Pulmonary artery endothelial cell (primary cell): ENCODE measurements at places on chromosomes 6 and 20. TPM values are rescaled to one million over a fixed set of nuclear protein-coding genes. Genes with fewer than 3 reads are reported as not detected.

GRCh38 chr6:170247178-170247701, 43.6 kb downstream of the DLL1 start:
- no peak for DNase-seq

DNA sequence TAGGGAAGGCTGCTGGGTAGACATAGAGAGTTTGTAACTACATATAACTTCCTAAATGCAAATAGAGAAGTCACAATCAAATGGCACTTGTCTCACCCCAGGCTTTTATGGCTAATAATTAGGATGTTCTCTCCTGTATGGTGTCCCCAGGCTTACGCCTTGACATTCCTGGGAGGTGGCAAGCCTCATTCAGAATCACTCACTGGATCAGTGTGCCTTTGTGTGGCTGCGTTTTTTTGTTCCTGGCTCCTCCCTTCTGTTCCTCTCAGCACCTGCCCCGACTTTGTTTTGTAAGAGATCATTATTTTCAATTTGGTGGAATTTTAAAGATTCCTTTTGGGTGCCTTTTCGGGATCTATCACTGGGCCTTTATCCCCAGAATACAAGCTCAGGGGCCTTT, 5.7 kb downstream of the LAMP5 start:
- no peak for DNase-seq

DNA sequence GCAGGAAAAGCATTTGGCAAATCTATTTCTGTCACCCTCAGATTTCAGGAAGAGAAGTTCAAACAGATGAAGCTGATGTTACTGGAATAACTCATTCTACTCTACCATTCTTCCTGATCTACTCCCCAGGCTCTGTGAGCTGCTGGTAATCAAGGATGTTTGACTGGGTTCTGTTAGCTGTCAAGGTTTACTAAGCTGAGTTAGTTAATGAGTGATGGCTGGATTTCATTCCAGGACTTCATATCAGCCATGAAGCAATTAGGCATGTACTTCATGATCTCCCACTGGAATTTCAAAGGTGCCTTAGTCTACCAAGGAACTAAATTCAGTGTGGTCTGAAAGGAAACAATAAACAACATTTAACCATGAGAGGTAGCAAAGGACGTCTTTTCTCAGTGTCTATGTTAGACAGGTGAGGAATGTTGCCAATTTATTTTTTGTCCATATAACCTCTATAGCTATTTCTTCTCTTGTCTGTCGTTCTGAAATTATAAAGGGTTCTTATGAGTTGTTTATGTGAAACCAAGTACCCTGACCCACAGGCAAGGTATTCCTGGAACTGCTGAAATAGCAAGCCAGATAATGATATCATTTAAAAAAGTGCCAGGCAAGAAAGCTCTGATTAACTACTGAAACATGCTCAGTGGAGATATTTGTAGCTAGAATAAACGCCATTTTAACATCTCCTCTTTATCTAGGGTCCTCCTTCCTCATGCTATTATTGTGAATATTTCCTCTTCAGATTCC, 112.9 kb downstream of the BACH2 start:
- no peak for DNase-seq

GRCh38 chr6:81371930-81372329, 380.6 kb downstream of the TENT5A start:
- no peak for DNase-seq

DNA sequence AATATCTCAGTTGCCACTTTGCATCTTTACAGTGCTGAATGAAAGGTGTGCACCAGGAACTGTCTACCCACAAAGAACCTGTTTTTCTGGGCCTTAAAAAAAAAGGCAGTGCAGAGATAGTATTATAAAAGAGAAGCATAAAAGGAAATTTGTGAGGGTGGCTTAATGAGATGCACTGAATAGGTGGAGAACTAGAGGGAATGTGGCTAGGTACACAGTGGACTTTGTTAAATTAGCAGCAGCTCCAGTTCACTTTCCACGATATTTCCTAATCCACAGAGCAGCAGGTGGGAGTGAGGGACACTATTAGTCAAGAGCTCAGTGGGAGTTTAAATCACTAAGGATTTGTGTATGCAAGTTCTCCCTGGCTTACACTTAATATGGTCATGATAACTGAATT, 38.8 kb downstream of the MAP7 start:
- DNase-seq, result no peak

DNA sequence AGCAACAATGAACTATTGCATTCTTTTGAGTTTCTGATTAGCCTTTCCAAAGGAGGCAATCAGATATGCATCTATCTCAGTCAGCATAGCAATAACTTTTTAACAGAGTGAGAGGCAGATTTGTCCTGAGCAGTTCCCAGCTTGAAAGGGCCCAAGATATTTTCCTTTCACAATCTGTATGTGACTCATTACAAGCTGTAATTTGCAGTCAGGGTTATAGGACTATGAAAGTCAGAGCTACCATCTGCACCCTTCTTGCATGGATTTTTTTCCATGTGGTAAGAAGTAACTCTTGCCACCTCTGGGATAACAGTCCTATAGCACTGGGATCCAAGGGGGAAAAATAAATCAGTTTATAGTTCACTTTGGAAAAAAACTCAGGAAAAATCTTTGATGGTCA, 318.2 kb upstream of the RGS17 start:
- no peak for DNase-seq

DNA sequence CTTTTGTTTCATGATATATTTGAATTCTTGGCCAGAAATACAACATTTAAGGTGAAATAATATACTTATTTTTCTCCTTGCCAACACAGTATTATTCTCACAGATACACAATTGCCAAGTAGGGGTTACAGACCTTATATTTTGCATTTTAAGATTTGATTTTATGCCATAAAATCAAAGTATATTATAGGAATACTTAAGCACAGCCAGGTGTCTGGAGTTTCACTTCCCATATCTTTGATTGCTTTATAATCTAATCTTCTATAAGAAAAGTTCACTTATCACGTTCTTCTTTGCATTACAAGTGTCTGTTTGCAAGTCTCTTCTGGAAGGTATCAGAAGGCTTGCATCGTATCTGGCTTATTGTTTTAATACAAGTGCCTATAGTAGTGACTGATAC, 327.7 kb upstream of the MANEA start:
- no peak for DNase-seq

DNA sequence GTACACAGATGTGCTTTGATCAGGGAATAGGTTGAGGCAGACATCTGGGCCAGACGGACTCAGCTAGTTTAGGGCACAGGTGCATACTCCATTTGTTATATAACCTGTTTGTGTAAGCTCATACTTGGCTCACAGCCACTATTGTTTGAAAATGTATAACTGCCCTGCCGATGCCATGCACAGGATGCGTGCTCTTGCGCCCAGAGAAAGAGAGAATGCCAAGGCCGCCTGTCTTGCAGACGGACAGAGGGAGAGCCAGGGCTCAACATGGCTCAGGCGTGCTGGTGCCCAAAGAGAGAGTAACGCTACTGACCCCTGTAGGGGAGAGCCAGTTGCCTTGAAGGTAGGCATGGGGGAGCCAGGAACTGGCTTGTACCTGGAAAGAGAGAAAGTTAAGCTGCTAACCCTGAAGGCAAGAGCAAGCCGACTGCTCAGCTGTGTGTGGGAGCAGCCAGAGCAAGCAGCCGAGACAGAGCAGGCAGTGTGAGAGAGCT, 57.7 kb downstream of the FAM229B start:
- DNase-seq, result no peak

DNA sequence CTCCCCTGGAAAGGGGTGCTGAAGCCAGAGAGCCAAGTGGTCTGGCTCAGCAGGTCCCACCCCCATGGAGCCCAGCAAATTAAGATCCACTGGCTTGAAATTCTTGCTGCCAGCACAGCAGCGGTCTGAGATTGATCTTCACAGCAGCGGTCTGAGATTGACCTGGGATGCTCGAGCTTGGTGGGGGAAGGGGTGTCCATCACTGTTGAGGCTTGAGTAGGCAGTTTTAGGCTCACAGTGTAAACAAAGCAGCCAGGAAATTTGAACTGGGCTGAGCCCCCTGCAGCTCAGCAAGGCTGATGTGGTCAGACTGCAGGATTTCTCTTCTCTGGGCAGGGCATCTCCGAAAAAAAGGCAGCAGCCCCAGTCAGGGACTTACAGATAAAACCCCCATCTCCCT, 41.3 kb upstream of the B3GAT2 start:
- DNase-seq, result no peak

DNA sequence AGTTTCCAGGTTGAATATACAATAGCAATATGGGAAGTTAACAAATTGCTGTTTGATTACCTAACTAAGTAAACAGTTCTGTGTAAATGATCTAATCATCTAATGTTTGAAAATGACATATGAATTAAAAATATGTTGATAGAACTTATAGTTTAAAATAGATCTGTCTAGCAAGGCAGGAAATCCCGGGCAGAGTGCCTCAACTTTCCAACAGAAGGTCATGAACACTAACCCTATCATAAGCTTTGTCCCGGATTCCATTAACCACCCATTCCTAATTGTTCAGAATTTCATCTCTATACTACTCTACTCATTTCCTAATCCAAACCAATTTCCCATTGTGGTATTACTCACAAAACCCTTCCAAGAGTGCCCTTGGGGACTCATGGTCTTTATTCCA, 10.2 kb downstream of the TAAR1 start:
- DNase-seq, result no peak

- no peak for DNase-seq
Observed at GRCh38 chr6:33297406-33297955, 1.3 kb downstream of the RGL2 start.

- DNase-seq, result no peak
Observed at GRCh38 chr6:106199331-106199730, 113.2 kb downstream of the PRDM1 start.

- no peak for DNase-seq
Observed at GRCh38 chr20:1508574-1508973, 17.4 kb upstream of the SIRPB2 start.

DNA sequence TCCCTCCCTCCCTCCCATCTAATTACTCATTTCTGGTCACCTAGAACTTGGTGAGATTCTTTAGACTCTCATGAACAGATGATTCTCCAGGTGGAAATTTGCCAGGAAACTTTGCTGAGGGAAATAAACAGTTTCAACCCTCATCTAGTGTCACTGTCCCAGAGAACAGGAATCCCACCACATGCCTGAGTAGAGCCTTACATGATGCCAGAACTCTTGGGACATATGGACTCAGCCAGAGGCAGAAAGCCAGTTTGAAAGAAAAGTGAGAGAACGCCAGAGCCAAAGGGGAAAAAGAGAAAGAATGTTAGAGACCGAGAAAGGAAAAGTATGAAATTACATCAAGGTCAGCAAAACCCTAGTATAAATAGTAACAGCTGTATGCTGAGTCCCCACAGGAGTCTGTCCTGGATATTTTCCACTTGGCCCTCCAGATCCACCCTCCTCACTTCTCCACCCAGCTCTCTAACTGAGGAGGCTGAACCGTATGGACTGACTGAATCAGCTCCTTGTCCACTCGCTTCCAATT, 127.5 kb upstream of the COL21A1 start:
- no peak for DNase-seq

DNA sequence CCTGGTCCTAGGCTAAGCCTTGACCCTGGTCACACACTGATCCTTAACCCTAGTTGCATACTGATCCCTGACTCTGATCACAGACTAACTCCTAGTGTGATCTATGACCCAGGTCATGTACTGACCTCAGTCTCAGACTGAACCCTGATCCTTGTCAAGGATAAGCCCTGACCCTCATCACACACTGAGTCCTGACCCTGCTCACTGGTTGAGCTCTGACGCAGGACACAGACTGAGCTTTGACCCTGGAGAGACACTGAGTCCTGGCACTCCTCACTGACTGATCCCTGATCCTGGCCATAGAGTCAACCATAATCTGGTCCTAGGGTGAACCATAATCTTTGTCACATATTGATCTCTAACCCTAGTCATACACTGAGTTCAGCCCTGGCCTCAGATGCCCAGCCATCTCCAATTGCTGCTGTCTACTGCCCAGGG, 37.9 kb downstream of the KCNB1 start:
- no peak for DNase-seq

- no peak for DNase-seq
Observed at GRCh38 chr6:24824142-24824938, 25.6 kb upstream of the ARMH2 start.

GRCh38 chr6:137819740-137820139, 47.3 kb upstream of the TNFAIP3 start:
- DNase-seq, result peak; percentile 19

DNA sequence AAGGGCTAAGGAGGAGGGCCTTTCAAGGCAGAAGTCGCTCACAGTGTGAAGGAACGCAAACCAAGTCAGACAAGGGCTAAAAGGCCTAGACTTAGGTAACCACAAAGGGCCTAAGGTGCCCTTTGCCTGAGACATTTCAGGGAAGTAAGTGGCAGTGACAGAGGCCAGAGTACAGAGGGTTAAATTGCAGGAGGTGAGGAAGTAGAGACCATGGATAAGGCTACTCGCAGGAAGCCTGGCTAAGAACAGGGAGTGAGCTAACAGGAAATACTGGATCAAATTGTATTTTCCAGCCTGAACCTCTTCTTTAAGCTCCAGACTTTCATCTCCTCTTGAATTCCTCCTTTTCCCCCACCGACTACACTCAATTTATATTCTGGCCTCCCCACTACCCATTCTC, 16.6 kb downstream of the ZHX3 start:
- no peak for DNase-seq

- DNase-seq, result no peak
Observed at GRCh38 chr6:1946583-1946982, 298.8 kb downstream of the GMDS start.

The PRDM13 gene
- not detected in 2 replicates for total RNA-seq

The MAK gene
- under 0.01 TPM in 1 of 2 replicates, not detected in the other for total RNA-seq

The TSHZ2 gene
- not detected in 2 replicates for total RNA-seq

The RBM24 gene
- total RNA-seq, result 0.74 and 2.5 TPM in 2 replicates

The PGC gene
- not detected in 2 replicates for total RNA-seq
